ENCODE measurements at places on chromosomes 5 and 9. TPM values are rescaled to one million over a fixed set of nuclear protein-coding genes. Genes with fewer than 3 reads are reported as not detected.

PCDHGB4 gene
- 0.50 TPM for total RNA-seq

CBY3 gene
- total RNA-seq, result not detected

PRDM9 gene
- total RNA-seq, result not detected

PAEP gene
- total RNA-seq, result 0.32 TPM

SAXO1 gene
- total RNA-seq, result not detected

PRUNE2 gene
- total RNA-seq, result 0.09 TPM

TSSK1B gene
- total RNA-seq, result not detected

GRM6 gene
- total RNA-seq, result not detected

NR3C1 gene
- 26.7 TPM for total RNA-seq

PCDHB10 gene
- 0.06 TPM for total RNA-seq

NR2F1-AS1 gene
- 2.6 TPM for total RNA-seq

SOX30 gene
- total RNA-seq, result not detected

CCDC171 gene
- total RNA-seq, result 0.33 TPM

C5orf34 gene
- 3.6 TPM for total RNA-seq

ADAMTS6 gene
- 0.15 TPM for total RNA-seq

OSMR gene
- 67.0 TPM for total RNA-seq

PCDHB9 gene
- 0.07 TPM for total RNA-seq

C5orf52 gene
- total RNA-seq, result not detected

PFN3 gene
- not detected for total RNA-seq

DPH7 gene
- 27.3 TPM for total RNA-seq

HRH2 gene
- 0.49 TPM for total RNA-seq

ARL14EPL gene
- 0.10 TPM for total RNA-seq

TRIM14 gene
- 15.6 TPM for total RNA-seq

C9orf78 gene
- total RNA-seq, result 55.6 TPM

SURF6 gene
- total RNA-seq, result 25.1 TPM

SPINK6 gene
- total RNA-seq, result 0.27 TPM

OR1J4 gene
- total RNA-seq, result not detected

ASB6 gene
- total RNA-seq, result 17.4 TPM

APBA1 gene
- total RNA-seq, result 0.15 TPM

RNF183 gene
- not detected for total RNA-seq

C9orf152 gene
- 0.25 TPM for total RNA-seq

ACER2 gene
- total RNA-seq, result 3.0 TPM

INSL4 gene
- total RNA-seq, result 17.1 TPM
